Bronchial epithelial cell (primary cell): ENCODE measurements at places on chromosomes 1 and 21. TPM values are rescaled to one million over a fixed set of nuclear protein-coding genes. Genes with fewer than 3 reads are reported as not detected.
A peak's percentile ranks its signal among the peaks of the same experiment; 100 is the strongest.

GRCh38 chr1:32868806-32869455 is 1.8 kb downstream of the FNDC5 start:
- DNase-seq = no peak

DNA sequence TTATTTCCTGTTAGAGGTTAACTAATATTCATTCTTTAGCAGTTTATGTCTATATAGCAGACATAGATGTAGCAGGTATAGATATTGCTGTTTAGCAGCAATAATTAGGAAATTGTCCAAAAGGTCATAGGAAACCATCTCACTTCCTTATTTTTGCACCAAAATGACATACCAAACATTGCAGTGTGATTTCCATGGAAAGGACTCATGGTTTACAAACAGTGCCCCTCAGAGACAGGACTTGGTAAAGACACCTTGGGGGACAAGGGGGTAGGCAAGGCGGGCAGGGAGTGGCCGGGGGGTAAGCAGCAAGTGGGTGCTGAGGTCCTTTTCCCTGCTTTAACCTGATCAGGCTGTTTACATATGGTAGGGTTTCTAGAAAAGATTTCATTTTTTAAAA is 30.5 kb downstream of the BATF3 start:
- DNase-seq = no peak

DNA sequence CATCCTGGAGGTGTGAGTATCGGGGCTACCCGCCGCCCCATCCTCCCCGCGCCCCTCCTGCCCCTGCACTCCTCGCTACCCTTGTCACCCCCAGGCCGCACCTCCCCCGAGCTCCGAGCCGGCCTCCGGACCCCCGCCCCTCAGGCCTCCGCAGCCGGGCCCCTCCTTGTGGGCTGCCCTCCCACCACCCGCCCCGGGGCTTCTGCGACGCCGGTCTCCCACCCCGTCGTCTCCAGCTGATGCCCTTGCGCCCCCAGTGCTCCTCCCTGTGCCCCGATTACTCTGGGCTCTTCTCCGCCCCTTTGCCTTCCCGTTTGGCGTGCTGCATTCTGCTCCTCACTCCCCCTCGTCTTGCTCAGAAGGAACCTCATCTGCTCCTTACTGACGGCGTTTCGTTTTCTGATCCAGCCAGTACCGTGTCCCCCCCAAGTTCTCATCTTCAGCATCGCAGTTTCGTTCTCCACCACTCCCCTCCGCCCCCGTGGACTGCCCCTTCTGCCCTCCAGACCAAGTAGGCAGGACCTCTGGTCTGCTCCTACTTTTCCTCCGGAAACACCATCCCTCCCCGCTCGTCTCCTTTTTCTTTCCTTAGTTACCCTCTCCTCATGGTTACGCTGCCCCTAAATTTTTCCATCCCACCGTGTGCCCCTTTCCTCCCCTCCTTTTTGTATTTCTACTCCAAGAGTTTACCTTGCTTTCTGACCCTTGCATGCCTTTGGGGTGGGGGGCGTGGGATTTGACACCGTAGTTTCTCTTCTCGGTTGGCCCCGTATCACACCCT is 841 bp downstream of the SNX27 start:
- no peak for DNase-seq

GRCh38 chr1:11728126-11728806 is 7.7 kb upstream of the AGTRAP start:
- DNase-seq = peak; percentile 76

- no peak for DNase-seq
Observed at GRCh38 chr1:13820055-13820454, 120.1 kb downstream of the PRDM2 start.

Gene ATP1A2
- not detected in 2 replicates for total RNA-seq
